Naive thymus-derived CD8-positive, alpha-beta T cell (primary cell): ENCODE measurements at places on chromosomes 4 and X. TPM values are rescaled to one million over a fixed set of nuclear protein-coding genes. Genes with fewer than 3 reads are reported as not detected.

- DNase-seq: no peak
Measured at GRCh38 chr4:109128589-109128988, 173.9 kb downstream of the COL25A1 start.

- no peak for DNase-seq
Measured at GRCh38 chr4:22021106-22021505, 72.5 kb upstream of the KCNIP4 start.

GRCh38 chr4:145061318-145061920 lies 36.6 kb downstream of the ANAPC10 start:
- DNase-seq: peak; percentile 53

- no peak for DNase-seq
Measured at GRCh38 chr4:6914448-6914847, 4.8 kb downstream of the TBC1D14 start.

Gene AMOT
- 2.4 TPM for total RNA-seq

GRCh38 chr4:5912614-5913019 lies 19.7 kb upstream of the CRMP1 start:
- DNase-seq: no peak

GRCh38 chrX:134670134-134670924 lies 12.1 kb upstream of the PLAC1 start:
- no peak for DNase-seq

- no peak for DNase-seq
Measured at GRCh38 chrX:48695925-48696300, 621 bp upstream of the SUV39H1 start.

DNA sequence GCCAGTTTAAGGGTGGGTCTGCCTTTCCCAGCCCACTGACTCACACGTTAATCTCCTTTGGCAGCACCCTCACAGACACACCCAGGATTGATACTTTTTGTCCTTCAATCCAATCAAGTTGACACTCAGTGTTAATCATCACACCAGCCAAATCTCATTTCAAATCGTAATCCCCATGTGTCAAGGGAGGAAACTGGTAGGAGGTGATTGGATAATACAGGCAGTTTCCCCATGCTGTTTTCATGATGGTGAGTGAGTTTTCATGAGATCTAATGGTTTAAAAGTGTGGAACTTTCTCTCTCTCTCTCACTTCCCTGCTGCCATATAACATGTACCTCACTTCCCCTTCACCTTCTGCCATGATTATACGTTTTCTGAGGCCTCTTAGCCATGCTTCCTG lies 647.2 kb upstream of the FRG1 start:
- DNase-seq: no peak

Gene FRMPD4
- total RNA-seq: not detected

Gene PSAPL1
- not detected for total RNA-seq

Gene UGT2A1
- not detected for total RNA-seq

Gene ABLIM2
- 4.9 TPM for total RNA-seq

- DNase-seq: no peak
Measured at GRCh38 chr4:129429581-129430320, 333.8 kb downstream of the C4orf33 start.

DNA sequence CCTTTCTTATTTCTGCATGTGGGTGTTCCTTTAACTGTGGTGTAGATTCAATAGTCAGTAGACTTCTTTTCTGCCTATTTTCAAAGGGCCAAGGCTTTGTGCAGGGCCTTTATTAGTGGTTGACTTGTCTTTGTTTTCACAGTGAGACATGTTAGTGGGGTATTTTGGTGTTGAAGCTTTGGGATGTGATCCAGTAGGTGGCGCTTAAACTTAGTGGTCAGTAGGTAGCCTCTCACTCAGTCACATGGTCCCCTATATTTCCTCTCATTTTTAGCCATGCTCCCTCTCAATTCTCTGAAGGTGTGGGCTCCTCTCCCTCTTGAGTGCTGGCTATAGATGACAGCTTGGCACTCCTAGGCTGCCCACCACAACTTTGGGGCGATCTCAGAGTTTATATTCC lies 23.4 kb upstream of the SLC10A7 start:
- no peak for DNase-seq

DNA sequence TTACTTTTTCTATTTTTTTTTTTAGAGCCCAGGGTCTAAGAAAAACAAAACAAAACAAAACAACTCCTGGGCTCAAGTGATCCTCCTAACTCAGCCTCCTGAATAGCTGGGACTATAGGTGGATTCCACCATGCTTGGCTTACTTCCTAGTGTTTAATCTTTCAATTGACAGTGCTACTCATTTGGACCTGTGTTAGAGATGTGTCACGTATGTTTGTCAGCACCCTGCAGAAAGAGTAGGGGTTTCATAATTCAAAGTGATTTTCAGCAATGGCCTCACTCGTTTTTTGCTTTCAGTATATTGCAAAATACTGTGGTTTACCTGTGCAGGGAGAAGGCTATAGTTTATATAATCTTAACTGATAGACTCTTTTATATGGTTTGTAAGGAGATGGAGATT lies 71.6 kb upstream of the TEX13D start:
- no peak for DNase-seq

DNA sequence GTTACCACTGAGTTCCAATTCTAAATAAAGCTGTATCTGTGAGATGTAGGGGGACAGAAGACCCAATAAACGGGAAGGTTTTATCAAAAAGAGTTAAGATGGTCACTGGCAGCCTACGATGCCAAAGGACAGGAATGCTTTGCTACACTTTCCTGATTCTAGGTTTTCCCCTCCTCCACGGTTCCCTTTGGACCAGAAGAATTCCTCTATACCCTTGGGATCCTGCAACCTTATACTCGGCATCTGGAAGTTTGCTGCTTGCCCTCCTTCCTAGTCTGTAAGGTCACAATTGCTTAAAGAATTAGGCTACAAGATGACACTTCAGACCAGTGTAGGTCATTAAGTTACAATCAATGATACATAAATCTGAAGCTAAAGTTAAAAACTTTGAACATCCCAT lies 64.3 kb downstream of the SCML2 start:
- DNase-seq: no peak

- DNase-seq: no peak
Measured at GRCh38 chr4:140186651-140187315, 32.8 kb upstream of the MAML3 start.

DNA sequence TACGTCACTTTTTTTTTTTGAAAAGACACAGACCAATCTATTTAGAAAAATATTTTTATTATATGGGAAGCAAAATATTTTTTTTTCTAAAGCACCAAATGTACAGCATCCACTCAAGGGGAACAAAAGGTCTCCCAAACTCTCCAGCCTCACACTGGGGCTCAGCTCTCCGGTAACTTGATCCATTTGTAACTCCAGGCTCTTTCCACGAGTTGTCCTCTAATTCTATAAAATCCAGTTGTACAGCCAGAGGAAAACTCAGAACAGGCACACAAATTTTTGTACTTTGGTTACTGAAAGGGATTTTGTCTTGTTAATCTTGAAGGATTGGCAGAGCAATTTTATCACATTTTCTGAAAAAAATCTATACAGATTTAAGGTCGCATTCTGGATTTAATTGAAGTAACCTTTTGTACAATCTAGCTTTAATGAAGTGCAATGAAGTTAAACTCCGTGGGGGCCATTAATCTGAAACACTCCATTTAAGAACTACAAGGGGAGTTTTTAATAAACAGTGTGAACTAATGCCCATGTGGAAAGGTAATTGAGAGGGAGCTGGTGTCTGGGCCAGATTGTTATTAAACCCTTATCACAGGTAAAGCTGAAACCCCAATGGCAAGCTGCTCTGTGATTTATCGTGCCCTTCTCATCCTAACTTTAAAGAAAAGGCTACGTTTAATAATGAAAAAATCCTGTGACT lies 161.2 kb upstream of the FRG1 start:
- no peak for DNase-seq

DNA sequence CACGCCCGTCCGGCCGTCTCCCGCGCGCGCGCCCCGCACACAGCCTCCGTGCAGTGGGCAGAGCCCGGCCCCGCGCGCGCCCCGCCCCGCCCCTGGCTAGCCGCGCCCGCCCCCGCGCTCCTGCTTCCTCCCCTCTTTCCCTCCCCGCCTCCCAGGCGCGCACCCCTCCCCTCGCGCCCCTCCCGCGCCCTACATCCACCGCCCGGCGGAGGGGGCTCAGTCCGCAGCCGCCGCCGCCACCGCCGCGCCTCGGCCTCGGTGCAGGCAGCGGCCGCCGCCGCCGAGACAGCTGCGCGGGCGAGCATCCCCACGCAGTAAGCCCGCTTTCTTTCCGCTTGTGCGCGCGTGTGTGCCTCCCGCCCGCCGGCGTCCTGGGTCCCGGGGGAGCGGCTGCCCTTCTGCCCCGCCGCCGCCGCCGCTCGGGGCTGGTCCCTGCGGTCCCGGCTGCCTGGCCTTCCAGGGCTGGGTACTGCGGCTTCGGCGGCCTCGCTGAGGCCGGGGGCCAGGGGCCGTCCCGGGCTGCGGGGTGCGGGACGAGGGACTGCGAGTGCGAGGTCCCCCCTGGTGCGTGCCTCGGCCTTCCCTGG lies at the start of gene FHL1:
FHL1 (plus strand) TSS at position 219 of the 587 bp plus-strand sequence.
- peak; percentile 41 for DNase-seq

- no peak for DNase-seq
Measured at GRCh38 chr4:256492-256891, 48.8 kb downstream of the ZNF732 start.

- no peak for DNase-seq
Measured at GRCh38 chrX:20500171-20500865, 233.6 kb upstream of the RPS6KA3 start.

- DNase-seq: no peak
Measured at GRCh38 chr4:3122081-3122563, 47.6 kb downstream of the HTT start.

DNA sequence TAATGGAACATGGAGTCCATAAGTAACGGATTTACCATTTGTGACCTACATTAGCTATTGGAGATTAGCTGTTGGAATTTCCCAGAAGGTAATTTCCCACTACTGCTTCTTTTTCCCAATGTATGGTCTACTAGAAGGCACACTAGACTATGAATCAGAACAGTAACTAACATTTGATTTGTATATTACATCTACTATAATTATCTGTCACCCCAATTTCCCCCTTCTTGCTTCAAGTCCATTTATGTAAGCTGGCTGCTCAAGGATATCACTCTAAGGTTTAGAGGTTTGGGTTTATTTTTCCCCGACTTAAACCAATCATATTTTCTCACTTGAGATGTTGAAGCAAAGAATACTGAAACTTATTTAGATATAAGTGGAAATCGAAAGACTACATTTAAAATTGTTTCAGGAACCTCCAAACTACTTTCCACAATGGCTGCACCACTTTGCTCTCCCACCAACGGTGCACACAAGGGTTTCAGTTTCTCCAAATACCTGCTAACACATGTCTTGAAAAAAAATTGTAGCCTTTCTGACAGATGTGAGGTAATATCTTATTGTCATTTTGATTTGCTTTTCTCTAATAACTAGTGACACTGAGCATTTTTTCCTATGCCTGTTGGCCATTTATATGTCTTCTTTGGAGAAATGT lies 33.3 kb upstream of the H2AZ1 start:
- DNase-seq: no peak

DNA sequence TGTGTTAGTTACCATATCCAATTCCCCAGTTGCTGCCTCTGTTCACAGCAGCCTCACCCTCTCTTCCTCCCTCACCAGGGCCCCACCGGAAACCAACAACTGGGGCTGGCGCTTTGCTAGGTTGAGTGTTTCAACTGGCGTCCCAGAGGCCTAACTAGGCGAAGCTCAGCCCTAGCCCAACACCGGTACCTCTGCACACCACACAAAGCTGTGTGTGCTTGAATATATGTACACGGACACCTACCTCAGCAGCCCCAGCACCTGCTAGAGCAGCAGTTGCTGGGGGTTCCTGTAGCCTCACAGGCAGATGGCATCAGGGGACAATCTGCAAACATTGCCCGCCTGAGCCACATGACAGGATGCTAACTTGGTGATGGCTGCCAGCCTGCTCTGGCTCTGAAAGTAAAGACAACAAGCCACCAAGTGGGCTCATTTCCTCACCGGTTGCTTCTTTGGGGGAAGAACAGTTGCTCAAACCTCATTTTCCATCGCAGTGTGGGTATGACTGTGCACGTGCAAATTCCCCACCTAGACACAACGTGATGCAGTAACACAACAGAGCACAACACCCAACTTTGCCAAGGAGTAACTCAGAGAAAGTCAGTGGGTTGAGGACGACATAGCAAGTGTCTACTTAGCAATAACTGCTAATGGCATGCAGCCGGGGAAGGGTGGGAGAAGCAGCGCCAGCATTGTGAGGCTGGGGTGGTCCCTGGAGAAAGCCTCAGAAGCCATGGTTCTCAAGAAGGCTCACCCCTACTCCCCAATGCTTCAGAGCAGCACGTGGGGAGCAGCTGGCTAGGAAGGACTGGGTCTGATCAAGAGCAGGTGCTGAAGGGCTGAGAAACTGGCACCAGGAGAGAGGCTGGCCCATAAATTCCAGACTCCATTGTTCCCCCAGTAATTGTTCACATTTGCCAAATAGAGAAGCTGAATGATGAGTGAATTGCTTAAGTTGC lies 139.5 kb downstream of the SH3KBP1 start:
- peak; percentile 91 for DNase-seq

GRCh38 chr4:159298502-159298901 lies 195.6 kb downstream of the RAPGEF2 start:
- DNase-seq: no peak

Gene AFF2
- total RNA-seq: 1.3 TPM

Gene ODAPH
- total RNA-seq: not detected

GRCh38 chr4:162700358-162700757 lies 466.3 kb downstream of the NAF1 start:
- no peak for DNase-seq

- peak; percentile 70 for DNase-seq
Measured at GRCh38 chr4:1329408-1330371, 17.3 kb upstream of the UVSSA start.

DNA sequence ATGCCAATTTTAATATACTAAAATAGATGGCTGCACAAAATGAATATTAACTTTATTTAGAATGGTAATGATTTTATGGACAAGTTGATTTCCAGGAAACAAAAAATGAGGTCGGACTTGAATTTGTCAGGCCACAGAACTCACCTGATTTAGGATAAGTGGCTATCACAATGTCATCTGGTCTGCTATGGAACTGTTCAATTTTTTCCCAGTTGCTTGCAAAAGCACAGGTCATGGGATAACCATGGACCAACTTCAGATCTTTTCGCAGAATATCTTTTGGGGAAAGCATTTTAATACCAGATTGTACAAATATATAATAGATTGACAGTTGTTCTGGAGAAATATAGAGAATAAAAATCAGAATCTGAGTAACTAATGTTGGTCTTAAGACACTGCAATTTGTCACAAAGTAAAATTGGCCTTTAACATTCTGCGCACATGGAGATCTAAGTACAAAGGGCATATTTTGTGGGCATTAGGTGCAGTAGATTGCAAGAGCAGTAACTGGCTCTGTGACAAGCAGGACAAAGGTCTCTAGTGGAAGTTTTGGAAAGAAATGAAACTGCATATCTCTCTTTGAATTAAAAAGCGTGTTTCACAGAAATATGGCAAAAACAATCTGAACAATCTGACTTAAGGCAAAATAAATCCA lies 5.4 kb downstream of the SULT1B1 start:
- no peak for DNase-seq

Gene COQ2
- total RNA-seq: 5.9 TPM

Gene HSPA4L
- not detected for total RNA-seq
